ENCODE measurements at places on chromosomes 1 and 21.
A peak's percentile ranks its signal among the peaks of the same experiment; 100 is the strongest.

- no peak for DNase-seq
These were observed 5.8 kb upstream of the SRP9 start for GRCh38 chr1:225771661-225772322.

DNA sequence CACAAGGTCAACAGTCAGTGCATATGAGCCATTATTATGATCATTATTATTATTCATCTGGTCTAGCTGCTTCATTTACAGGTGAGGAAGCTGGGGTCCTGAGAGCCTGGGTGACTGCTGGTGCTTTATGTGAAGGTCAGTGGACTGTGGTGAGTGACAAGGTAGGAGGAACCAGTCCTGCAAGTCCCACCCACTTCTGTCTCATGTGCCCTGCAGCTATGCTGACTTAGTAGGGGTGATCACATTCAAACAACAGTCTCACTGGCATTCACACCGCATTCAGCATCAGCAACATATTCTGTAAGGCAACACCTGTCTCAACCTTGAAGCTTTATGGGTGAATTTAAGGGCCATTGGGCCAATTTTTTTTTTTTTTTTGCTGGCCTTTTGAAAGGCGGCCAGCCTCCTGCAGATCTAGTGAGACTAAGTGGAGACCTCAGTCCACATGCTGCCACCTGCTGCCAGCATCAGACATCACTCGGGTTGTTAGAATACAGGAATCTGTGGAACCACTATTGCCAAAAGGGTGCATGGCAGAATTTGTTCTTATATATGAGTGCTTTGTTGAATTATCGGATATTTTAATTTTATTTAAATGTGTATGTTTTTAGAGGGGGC, 59.9 kb upstream of the CACNA1E start:
- DNase-seq: peak; percentile 47

- no peak for DNase-seq
These were observed 48.0 kb upstream of the NEK7 start for GRCh38 chr1:198108636-198109370.

GRCh38 chr1:13543451-13544220, 29.8 kb upstream of the LRRC38 start:
- no peak for DNase-seq

DNA sequence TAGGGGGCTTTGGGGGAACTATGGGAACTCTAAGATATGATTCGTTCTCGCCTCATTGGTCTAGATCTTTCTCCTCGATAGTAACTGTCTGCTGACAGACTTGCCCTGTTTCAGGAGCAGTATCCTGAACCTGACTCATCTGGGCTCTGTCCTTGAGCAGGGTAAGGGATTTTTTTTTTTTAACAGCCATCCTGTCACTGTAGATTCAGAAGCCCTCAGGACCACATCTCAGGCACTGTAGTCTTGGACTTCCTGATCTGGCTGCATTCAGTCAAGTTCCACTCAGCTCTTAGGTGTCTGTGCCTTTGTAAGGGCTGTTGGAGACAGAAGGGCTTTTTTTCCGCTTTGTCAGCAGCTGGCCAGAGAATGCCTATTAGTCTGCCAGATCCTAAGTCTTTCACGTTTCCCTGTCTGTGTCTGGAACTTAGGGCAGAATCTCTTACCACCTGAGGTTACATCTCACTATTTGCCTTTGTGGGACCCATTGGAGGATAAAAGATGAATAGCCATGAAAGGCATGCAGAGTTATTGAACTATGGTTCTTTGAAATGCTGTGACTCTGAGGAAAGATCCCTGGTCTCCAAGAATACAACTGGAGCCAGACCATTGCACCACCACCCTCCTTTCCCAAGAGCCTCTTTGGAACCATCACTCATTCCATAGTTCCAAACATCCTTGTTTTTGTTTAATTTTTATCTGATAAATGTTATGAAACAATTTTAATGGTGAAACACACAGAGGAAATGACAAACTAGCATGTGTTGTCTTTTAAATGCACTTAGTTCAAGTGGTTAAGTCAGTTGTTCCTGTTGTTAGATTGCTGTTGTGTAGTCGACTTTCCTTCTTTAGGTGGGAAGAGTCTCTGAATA, 49.7 kb upstream of the MACF1 start:
- DNase-seq: no peak

- DNase-seq: no peak
These were observed 6.6 kb upstream of the ZNF669 start for GRCh38 chr1:247110627-247111258.

DNA sequence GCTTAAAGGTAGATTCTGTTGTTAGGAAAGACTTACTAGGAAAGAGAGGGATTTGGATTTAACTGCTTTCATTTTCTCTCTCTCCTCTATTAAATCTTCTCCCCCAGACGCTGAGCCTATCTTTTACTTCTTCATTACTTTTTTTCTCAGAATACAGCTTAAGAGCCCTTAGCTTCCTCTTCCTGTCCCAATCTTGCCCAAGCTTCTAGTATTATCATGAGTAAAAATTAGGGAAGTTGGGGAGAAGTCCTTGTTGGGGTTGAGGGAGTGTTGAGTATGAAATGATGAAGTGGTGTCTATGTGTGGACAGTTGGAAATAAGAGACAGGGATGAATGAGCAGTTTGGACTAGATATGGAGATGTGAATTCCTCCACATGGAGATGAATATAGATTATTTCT, 35.0 kb downstream of the ACP6 start:
- DNase-seq: no peak

GRCh38 chr1:94989911-94990473, 63.1 kb upstream of the CNN3 start:
- no peak for DNase-seq

GRCh38 chr1:159845751-159846629, 16.5 kb downstream of the VSIG8 start:
- no peak for DNase-seq

DNA sequence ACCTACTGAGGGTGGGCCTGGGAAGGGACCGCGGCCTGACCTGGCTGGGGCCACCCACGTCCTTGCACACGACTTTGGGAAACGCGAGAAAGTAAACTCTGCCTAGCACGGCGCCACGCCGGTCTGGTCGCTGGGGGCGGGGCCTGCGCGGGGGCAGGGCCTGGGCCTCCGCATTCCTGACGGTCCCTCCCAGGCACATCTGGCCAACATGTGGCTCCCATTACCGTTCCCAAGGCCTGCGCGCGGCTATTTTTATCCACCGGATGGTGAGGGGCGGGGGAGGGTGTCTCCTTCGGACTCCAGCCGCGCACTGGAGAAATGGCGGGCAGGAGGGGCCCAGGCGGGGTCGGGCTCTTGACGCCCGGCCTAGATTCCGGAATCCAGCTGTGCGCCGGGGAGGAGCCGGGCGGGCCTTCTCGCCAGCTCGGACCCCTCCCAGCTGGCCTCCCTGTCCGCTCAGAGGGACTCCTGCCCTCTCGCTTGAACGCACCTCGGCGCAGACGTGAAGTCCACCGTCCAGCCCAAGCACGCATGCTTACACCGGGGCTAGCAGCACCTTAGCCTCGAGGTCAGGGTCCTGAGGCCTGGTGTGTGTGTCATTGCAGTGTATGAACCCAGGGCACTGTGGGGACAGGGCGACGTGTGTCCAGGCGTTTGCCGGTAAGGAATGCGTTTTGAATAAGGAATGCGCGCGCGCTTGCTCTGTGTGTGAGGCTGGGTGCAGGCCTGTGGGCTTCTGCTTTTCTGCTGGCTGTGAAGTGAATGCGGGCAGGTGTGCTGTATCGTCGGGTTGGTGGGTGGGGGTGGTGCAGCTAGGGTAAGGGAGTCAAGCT, 2.1 kb downstream of the EVA1B start:
- no peak for DNase-seq

- no peak for DNase-seq
These were observed 80.3 kb downstream of the LRIG2 start for GRCh38 chr1:113153116-113153803.

GRCh38 chr1:154190550-154190949, 1.4 kb downstream of the TPM3 start:
- DNase-seq: no peak

DNA sequence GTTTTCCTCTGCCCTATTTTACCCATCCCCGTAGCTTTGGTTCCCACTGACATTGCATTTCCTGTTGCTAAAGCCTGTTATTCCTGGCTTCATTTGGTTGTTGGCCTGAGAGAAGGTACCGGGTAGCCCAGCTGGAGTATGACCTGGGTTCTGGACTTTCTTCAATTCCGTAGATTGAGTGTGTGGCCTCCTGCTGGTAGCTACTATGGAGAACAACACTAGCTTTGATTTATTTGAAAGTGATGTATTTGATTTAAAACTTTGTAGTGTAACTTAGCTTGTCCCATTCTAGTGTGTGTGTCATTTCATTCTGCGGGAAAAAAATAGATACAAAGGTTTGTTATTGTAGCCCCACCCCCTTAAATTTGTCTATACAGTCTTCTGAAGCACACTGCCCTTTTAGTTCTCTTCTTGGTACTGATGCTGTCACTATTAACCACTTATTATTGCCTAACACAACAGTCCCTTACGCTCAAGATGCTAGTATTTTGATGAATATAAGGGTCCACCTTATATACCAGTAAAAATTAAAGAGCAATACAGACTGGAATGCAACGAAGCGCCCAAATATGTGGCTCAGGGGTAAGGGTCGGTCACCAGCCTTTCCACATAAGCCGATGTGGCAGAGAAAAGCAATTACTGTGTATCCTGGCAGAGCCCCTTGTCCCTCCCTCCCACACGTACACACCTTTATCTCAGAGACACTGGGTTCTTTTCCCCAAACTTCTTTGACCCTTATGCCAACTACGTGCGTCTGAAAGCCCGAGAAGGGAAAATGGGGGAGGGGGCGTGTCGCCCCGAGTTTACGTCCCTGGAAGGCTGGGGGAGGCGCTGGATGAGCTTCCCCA, 643 bp upstream of the MOV10 start:
- no peak for DNase-seq

- DNase-seq: no peak
These were observed 26.5 kb upstream of the SLC45A3 start for GRCh38 chr1:205706601-205707502.

- DNase-seq: peak; percentile 77
These were observed 658.5 kb downstream of the AJAP1 start for GRCh38 chr1:5312862-5313261.

- no peak for DNase-seq
These were observed 3.8 kb upstream of the ATP6V1G3 start for GRCh38 chr1:198544265-198544664.

DNA sequence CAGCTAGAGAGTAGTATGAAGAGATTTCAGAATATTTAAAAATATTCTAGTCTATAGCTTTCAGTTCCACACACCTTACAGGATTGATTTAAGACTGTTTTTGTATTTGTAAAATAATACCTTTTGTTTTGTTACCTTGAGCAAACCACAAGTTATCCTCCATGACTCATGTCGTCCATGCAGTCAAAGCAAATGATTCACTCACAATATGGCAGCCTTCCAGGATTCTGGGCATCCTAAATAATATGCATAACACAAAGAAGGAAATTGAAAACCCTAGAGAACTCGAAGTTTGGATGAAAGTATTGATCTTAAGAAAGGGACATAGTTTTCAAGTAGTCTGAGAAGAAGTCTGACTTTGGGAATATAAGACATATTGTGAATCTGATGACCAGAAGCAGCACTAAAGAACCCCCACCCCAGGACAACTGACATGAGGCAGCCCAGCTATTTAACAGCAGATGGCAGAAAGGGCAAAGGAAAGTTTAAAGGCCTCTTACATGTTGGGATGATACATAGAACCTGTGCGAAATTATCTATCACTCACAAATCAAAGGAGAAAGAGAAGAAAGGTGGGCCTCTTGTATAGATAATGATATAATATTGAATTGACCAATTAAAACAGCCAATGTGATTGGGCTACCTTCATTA, 857.9 kb downstream of the BRINP3 start:
- peak; percentile 18 for DNase-seq

- DNase-seq: no peak
These were observed 62.5 kb upstream of the TNFSF4 start for GRCh38 chr1:173269490-173270230.

DNA sequence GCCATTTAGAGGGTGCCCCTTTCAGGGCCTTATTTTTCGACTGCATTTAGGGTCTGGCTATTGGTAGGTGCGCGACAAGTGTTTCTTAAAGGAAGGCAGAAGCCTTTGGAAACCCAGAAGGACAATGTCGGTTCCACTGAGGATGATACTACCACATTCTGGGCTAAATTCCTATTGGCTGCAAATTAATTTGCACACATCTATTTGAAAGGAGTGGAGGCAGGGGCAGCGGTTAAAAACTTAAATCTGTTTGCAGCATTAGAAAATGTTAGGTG, 1.1 kb downstream of the PATJ start:
- DNase-seq: peak; percentile 16

DNA sequence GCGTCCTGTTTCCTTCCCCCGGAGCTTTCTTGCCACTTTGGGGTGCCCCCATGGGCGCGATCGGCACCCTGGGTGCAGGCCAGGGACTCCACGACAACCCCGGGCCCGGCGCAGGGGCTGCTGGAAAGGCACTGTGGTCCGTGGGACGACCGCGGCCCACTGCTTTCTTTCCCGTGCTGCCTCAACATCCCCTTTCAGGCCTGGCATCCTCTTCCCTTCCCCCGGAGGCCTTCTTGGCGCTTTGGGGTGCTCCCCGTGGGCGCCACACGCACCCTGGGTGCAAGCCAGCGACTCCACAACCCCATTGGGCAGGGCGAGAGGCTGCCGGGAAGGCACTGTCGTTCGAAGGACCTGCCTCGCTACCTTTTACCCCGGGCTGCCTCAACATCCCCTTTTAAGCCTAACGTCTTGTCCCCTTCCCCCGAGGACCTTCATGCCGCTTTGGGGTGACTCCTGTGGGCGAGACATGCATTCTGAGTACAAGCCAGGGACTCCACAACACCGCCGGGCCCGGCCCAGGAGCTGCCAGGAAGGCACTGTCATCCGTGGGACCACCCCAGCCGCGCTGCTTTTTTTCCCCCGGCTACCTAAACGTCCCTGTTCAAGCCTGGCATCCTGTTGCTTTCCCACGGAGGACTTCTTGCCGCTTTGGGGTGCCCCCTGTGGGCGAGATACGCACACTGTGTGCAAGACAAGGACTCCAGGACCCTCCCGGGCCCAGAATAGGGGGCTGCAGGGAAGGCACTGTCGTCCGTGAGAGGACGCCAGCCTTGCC, 137.8 kb downstream of the LIPI start:
- no peak for DNase-seq

GRCh38 chr1:228921481-228921880, 186.2 kb downstream of the RHOU start:
- no peak for DNase-seq

- DNase-seq: no peak
These were observed 143.5 kb upstream of the ESRRG start for GRCh38 chr1:216866714-216867113.

DNA sequence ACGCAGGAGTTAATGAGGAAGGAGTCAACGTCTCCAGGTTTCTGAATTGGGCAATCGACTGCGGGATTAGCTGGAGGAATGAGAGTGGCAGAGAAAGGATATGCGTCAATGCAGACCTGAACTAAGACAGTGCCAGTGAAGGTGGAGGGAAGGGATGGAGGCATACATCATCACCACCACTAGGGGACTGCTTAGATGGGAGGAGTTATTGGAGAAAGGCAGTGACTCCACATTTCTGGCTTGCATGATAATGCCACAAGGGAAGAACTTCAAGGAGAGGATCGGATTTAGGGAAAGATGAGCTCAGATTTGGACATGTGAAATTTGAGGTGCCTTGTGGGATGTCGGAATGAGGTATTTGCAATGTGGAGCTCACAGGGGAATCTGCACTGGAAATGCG, 17.5 kb downstream of the VASH2 start:
- DNase-seq: no peak

GRCh38 chr1:113255038-113255719, 135.1 kb upstream of the MAGI3 start:
- peak; percentile 37 for DNase-seq
